NCI-H187 treated with DMSO at 0.1 percent for 48 hours (cell line): ENCODE measurements at places on chromosomes 6 and 20.

GRCh38 chr6:48474830-48475229, 363.8 kb upstream of the PTCHD4 start:
- no peak for DNase-seq

- DNase-seq, result no peak
Measured at GRCh38 chr6:47520282-47520681, 42.7 kb downstream of the CD2AP start.

- no peak for DNase-seq
Measured at GRCh38 chr6:39056191-39056590, 7.6 kb downstream of the GLP1R start.

- DNase-seq, result no peak
Measured at GRCh38 chr20:41004531-41005360, 23.9 kb upstream of the TOP1 start.

GRCh38 chr20:38804682-38805501, 605 bp upstream of the PPP1R16B start:
- DNase-seq, result no peak

DNA sequence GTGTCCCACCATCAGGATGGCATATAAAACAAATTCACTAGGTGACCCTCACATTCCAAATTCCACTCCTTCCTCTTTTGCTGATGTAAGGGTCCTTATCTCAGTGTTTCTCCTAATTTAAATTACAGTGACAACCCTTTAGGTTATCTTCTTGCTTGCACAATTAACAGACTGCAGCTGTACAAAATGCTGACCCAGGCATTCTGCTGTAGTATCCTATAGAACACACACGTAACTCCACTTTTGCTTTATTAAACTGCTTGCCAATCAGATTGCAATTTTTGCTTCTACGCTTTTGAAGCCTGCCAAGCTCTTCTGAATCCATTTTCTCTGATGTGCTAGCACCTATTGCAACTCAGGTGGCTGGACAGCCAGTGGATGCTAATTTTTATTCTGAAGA, 950.3 kb downstream of the TFAP2A start:
- DNase-seq, result no peak

- DNase-seq, result no peak
Measured at GRCh38 chr6:105882828-105883227, 203.3 kb upstream of the PRDM1 start.

DNA sequence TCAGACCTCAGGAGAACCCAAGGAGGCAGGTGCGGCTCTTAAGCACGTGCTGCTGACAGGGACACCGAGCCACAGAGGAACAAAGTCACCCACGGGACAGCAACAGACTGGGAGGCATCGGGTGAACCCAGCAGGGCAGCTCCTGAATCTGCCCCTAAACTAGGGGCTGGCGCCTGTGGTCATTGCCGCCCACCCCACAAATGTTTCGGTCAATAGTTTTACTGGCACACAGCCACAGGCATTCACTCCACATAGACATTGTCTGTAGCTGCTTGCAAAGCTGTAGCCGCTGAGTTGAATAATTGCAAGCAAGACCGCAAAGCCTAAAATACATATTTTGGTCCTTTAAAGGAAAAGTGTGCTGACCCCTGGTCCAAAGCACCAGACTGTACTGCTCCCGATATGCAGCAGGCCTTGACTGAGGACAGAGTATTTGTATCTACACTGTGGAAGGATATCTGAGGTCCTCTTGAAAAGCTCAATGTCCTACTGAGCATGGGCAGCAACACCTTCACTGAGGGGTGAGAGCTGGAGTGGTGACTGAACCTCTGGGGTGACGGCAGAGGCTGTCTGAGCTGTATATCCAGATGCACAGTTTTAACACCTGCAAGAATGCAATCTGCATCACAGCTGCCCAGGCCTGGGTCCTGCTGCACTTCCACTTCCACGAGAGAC, 310.3 kb downstream of the THBS2 start:
- no peak for DNase-seq

- DNase-seq, result no peak
Measured at GRCh38 chr6:136959471-136959891, 37.4 kb downstream of the SLC35D3 start.

DNA sequence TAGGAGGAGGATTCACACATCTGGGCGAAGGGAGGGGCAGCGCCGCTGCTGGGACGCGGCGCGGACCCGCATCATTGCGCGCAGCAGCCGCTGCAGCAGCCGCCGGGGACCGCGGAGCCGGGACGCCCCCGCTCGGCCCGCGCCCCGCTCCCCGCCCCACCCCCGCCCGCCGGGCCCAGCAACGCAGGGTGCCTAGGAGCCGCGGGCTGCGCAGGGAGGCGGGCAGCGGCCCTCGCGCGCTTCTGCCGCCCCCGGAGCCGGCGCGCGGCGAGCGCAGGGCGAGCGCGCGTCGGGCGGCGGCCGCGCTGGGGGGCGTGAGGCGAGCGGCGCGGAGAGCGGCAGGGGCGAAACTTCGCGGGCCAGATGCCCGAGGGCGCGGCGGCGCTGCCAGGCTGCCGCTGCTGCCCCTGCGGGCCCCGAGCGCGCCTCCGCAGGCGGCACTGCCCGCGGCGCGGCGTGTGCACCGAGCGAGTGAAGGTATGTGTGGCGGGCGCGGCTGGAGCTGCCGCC, at the start of gene NKAIN2:
NKAIN2 (plus strand) TSS at position 362 of the 510 bp plus-strand sequence.
- no peak for DNase-seq

DNA sequence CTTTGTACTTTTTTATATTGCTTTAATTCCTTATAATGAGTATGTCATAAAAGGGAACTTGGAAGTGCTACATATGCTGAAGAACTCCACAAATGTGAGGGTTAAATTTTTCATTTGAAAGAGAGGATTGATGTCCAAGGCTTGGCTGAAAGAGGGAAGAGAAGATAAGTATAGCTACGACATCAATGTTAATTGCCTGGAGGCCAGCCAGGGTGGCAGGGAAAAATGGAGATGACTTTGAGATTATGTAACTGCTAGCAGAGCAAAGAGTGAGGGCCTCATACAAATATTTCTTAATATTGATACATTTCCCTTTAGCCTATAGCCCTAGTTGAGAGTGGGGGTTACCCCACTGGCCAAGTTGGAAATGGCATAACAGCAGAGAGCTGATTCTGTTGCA, 24.8 kb upstream of the RIMS4 start:
- DNase-seq, result no peak

DNA sequence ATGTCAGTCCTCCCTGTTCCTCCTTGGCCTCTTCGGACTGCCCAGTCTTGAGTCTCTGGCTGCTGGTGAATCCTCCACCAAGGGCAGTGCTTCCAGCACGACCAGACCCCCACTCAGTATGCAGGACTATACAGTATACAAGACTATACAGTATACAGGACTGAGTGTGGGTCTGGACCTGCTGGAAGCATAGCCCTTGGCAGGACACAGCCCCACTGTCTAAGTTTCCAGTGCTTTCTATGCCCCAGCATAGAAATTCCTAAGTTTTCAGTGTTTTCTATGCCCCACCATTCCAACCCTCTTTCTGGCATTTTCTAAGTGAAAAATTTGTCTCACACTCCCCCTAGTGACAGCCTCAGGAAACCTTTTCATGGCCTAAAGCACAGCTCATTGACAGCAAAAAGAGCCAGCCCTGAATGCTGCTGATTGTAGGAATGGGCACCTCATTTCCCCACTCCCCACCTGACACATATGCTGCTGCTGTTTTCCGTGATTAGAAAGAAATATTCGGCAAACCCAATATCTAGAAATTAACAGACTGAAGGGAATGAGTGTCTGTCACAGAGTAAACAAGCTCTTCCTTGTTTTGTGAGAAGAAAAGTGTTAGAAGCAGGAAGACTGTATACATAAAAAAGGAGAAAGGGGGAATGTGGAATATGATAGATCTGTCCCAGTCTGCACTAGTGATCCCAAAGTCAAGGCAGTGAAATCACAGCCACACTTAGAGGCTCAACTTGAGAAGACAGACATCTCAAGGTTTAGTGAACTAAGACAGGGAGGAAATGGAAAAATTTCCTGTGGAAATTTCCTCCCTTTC, 206.9 kb downstream of the IBTK start:
- no peak for DNase-seq

- no peak for DNase-seq
Measured at GRCh38 chr20:43938932-43939761, 24.5 kb downstream of the TOX2 start.

- DNase-seq, result no peak
Measured at GRCh38 chr6:15763364-15763763, 100.5 kb upstream of the DTNBP1 start.

DNA sequence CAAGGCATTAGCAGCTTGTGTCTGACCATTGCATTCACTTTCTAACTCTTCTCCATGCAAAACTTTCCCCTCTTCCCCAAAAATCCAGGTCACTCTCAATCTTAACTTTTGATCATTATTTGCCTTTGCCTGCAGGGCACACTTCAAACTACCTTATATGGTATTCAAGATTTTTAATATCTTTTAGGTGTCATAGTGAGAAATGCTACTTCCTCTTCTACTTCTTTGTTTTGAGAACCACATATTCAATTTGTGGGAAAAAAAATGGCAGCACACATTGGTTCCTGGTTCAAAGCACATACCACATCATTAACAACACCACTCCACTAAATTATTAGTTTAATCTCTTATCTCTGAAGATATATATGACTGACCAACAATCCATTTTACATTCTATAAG, 1267.0 kb upstream of the CITED2 start:
- no peak for DNase-seq

- DNase-seq, result no peak
Measured at GRCh38 chr20:36167902-36168503, 13.5 kb downstream of the EPB41L1 start.

- DNase-seq, result no peak
Measured at GRCh38 chr6:122790423-122791309, 1.6 kb downstream of the SMPDL3A start.
